ENCODE measurements at places on chromosomes 16 and 17.
A peak's percentile ranks its signal among the peaks of the same experiment; 100 is the strongest.

GRCh38 chr17:73549841-73550430, 94.3 kb downstream of the SDK2 start:
- no peak overlapping the region for H3K4me3 ChIP-seq
- no peak overlapping the region for H3K27ac ChIP-seq
- DNase-seq = no peak
- no peaks in the 10 kb centered on the region for H3K36me3 ChIP-seq

DNA sequence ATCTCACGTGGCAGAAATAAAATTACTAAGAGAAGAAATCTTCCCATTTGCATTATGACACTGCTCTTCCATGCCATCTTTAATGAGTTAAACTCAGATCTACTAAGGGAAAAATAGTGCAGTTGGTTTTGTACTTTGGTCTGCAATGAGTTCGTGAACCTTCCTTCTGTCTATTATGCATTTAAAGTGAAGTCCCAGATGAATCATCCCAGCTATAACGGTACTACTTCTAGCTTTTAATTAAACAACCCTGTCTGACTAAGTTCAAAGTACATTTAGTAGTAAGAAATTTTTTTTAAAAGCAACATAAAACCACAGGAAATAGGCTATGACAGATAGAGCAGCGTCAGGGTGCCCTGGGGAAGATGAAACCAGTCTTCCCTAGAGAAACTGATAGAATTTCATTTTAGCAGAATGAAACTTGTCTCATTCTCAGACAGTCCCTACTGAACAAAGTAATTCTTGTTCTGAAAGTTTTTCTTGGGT, 1.8 kb downstream of the TMIGD1 start:
- no peaks in the 10 kb centered on the region for H3K36me3 ChIP-seq
- peak overlapping the region; percentile 73 for H3K27ac ChIP-seq
- H3K4me1 ChIP-seq = no peaks in the 10 kb centered on the region
- no peaks in the 10 kb centered on the region for H3K27me3 ChIP-seq
- no peak overlapping the region for H3K4me3 ChIP-seq

DNA sequence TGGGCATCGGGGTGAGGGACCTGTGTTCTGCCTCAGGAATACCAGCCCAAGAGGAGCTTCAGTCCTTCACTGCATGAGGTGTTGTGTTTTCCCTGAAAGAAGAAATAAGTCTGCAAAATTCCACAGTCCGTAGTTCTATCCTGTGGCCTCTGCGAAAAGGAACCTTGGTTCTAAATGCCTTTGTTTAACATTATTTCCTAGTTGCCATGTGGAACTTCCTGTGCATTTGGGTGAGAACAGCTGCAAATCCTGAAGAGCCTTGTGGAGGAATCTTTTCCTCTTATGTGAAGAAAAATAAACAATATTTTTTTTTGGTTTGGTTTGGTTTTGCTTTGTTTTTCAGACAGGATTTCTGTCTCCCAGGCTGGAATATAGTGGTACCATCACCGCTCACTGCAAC, 9.8 kb downstream of the PSKH1 start:
- H3K27me3 ChIP-seq = no peaks in the 10 kb centered on the region
- no peak overlapping the region for H3K4me3 ChIP-seq
- peaks cover 2% of the 10 kb centered on the region for H3K36me3 ChIP-seq
- no peak overlapping the region for H3K27ac ChIP-seq
- DNase-seq = no peak

DNA sequence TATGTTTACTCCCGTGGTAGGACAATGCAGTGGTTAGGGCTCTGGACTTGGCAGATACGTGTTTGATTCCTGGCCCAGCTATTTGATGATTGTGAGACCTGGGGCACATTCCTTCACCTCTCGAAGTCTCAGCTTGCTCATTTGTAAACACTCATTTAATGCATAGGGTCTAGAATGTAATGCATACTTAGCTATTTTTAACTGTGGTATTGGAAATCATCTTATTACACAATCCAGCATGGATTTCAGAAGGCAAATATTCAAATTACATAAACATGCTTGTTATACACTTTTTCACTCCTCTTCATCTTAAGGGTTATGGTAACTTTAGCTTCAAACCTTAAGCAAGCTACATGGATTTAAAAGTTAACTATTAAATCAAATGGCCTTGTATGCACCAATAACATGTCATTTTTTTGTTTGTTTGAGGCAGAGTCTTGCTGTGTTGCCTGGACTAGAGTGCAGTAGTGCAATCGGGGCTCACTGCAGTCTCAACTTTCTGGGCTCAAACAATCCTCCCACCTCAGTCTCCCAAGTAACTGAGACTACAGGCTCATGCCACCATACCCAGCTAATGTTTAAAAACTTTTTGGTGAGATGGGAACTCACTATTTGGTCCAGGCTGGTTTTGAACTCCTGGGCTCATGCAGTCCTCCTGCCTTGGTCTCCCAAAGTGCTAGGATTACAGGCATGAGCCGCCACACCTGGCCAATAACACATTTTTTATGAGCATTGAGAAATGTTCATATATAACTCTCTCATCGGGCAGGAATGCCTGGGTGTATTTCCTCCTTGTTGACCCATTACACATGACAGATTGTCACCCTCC, 52.5 kb downstream of the VAT1L start:
- H3K27me3 ChIP-seq = no peaks in the 10 kb centered on the region
- no peak for DNase-seq
- H3K36me3 ChIP-seq = no peaks in the 10 kb centered on the region
- H3K27ac ChIP-seq = no peak overlapping the region
- H3K4me3 ChIP-seq = no peak overlapping the region

- peak; percentile 7 for DNase-seq
- H3K4me1 ChIP-seq = no peaks in the 10 kb centered on the region
- H3K36me3 ChIP-seq = no peaks in the 10 kb centered on the region
- no peak overlapping the region for H3K4me3 ChIP-seq
These were observed 13.3 kb downstream of the TSPOAP1 start for GRCh38 chr17:58315281-58315711.

All from kidney (tissue), 22 donors.